ENCODE measurements at places on chromosomes 3 and 15. TPM values are rescaled to one million over a fixed set of nuclear protein-coding genes. Genes with fewer than 3 reads are reported as not detected.
A peak's percentile ranks its signal among the peaks of the same experiment; 100 is the strongest.

DNA sequence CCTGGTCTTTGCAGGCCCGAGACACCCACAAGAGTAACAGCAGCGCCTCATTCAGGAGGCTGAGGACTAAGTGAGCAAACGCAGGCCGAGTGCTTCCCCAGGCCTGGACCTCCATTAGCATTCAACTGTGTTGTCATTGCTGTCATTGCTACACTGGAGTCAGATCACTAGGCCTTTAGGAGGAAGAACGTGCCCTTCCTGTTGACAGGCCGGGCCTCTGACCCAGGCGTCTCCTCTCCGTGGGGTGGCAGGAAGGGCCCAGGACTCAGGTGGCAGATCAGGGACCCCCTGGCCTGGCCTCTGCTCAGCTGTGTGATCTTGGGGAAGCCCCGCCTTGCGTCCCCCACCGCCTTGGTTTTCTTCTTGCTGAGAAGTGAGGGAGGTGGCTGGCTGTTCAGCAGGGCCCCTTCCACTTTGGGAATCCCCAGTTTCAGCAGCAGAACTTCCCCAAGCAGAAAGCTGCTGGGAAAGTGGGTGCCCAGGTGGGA is 19.1 kb downstream of the ZDHHC19 start:
- H3K27me3 ChIP-seq = no peaks in the 10 kb centered on the region
- H3K4me1 ChIP-seq = peaks cover 23% of the 10 kb centered on the region
- H3K4me3 ChIP-seq = peak overlapping the region; percentile 35
- peak overlapping the region; percentile 93 for H3K27ac ChIP-seq

The NR1I2 gene
- 0.33 TPM for total RNA-seq

The TGM5 gene
- not detected for total RNA-seq

- H3K4me3 ChIP-seq = no peak overlapping the region
- H3K36me3 ChIP-seq = peaks cover 8% of the 10 kb centered on the region
- H3K27ac ChIP-seq = no peak overlapping the region
Observed at GRCh38 chr15:68526269-68526668, 52.5 kb upstream of the CORO2B start.

GRCh38 chr3:49871531-49872153 is 1.9 kb upstream of the CAMKV start:
- H3K4me1 ChIP-seq = no peaks in the 10 kb centered on the region
- peaks cover 31% of the 10 kb centered on the region for H3K27me3 ChIP-seq
- no peak overlapping the region for H3K4me3 ChIP-seq
- DNase-seq = no peak
- no peak overlapping the region for H3K27ac ChIP-seq
- H3K36me3 ChIP-seq = no peaks in the 10 kb centered on the region

DNA sequence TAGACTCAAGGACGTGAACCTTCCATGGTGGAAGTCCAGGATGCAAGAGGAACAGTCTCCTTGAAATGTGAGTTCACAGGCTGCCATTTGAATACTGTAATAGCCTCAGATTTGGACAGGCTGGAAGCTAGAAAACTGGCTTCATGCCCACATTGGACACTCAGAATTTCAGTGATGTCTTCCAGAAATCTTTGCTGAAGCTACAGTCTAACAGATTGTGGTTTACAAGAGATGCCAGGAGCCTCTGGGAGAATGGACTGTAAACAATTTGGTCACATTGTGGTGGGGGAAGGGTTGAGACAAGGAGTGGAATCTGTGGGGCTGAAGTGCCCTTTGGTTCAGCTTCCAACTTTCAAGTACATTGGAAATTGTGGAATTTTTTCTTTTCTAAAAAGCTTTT is 252.0 kb upstream of the PROK2 start:
- peaks cover 3% of the 10 kb centered on the region for H3K36me3 ChIP-seq
- H3K4me1 ChIP-seq = peaks cover 2% of the 10 kb centered on the region
- DNase-seq = no peak
- H3K27ac ChIP-seq = no peak overlapping the region
- peaks cover 4% of the 10 kb centered on the region for H3K27me3 ChIP-seq
- H3K4me3 ChIP-seq = no peak overlapping the region

The SCN11A gene
- 0.11 TPM for total RNA-seq

GRCh38 chr3:186255703-186256331 is 106.2 kb downstream of the DGKG start:
- H3K4me1 ChIP-seq = peaks cover 16% of the 10 kb centered on the region
- no peak overlapping the region for H3K4me3 ChIP-seq
- H3K36me3 ChIP-seq = no peaks in the 10 kb centered on the region
- no peak overlapping the region for H3K27ac ChIP-seq
- peaks cover 4% of the 10 kb centered on the region for H3K27me3 ChIP-seq

- DNase-seq = no peak
- no peaks in the 10 kb centered on the region for H3K27me3 ChIP-seq
- no peak overlapping the region for H3K4me3 ChIP-seq
- no peaks in the 10 kb centered on the region for H3K36me3 ChIP-seq
- H3K4me1 ChIP-seq = no peaks in the 10 kb centered on the region
- no peak overlapping the region for H3K27ac ChIP-seq
Observed at GRCh38 chr3:154549391-154549790, 119.4 kb upstream of the GPR149 start.

DNA sequence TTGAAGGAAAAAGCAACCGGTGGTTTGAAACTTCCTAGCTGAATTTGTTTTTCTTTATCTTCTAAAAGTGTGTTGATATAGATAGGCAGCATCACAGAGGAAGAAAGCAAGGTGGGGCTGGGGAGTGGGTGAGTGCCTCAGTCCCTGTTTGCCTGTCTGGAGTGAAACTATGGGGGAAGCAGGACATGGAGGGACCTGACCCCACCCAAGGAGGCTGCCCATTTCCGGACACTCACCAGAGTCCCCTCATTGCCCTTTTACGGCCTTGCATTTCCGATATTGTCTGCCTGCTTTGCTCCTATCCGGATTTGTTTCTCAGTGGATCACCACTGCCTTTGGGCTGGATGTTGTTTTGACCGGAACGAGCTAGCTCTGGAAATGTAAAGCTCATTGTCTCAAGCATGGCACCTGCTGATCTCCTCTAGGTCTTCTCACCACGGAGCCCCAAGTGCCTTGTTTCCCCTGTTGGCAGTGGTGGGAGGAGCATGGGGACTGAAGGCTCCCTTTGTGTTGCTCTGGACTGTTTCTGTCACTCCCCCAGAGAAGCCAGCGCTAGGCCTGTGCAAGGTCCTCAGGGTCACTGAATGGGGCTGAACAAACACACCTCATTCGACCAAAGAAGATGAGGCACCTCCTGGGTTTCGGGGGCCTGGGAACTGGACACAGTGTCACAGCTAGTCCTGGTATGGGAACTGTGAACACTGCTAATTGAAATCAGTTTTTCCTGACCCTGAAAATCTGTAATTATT is 7.0 kb downstream of the CLDN11 start:
- H3K27ac ChIP-seq = no peak overlapping the region
- no peaks in the 10 kb centered on the region for H3K36me3 ChIP-seq
- H3K27me3 ChIP-seq = peaks cover 23% of the 10 kb centered on the region
- peaks cover 14% of the 10 kb centered on the region for H3K4me1 ChIP-seq
- DNase-seq = no peak
- no peak overlapping the region for H3K4me3 ChIP-seq

The NPAP1 gene
- total RNA-seq = not detected

The RFT1 gene
- total RNA-seq = 32.2 TPM

DNA sequence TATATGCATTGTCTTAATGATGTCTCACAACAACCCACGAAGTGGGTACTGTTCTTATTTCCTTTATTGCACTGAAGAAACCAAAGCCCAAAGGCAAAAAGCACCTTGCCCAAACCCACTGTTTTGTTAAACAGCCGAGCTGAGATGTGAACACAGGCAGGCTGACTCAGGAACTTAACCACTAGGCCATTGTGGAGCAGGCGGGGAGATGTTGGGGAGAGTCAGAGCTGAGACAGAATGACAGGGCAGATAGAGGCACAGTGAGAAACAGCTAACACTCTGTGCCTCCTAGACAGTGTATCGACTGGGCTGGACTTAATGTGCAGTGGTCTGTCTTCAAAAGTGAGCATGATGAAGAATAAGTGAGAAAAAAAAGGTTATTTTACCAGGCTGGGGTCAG is 56.5 kb downstream of the RPLP1 start:
- DNase-seq = no peak
- H3K27me3 ChIP-seq = peaks cover 7% of the 10 kb centered on the region
- H3K4me3 ChIP-seq = no peak overlapping the region
- no peak overlapping the region for H3K27ac ChIP-seq

DNA sequence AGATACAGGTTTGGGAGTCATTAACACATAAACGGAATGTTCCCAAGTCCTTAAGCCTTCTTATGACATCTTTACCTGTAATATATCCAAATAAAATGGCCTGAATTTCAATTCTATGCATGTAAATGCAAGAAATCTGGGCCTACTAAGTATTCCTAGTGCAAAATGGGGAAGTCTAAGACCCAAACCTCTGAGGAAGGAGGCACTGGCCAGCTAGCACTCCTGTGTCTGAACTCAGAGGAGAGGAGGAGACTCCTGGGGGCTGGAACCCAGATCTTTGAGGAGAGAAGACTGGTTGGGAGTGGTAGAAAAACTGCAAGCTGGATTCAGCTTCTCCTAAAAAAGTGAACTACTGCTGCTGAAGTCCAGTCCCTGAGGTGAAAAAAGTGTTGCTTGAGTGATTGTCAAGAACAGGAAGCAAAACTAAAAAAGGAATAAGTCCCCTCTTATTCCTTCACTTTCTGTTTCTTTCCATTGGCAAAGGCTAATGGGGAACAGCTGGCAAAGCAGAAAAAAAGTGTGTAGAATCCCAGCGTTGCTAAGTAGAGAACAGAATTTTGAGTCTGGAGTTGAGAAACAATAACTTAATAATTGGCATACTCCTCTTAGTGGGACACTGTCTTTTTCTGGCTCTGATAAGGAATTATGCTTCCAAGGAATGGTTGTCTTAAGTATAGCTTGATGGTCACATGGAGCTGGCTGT is 54.8 kb upstream of the ATP2C1 start:
- H3K36me3 ChIP-seq = no peaks in the 10 kb centered on the region
- H3K27ac ChIP-seq = no peak overlapping the region
- H3K4me3 ChIP-seq = no peak overlapping the region
- H3K4me1 ChIP-seq = peaks cover 3% of the 10 kb centered on the region
- peaks cover 3% of the 10 kb centered on the region for H3K27me3 ChIP-seq
- DNase-seq = no peak

- no peak for DNase-seq
- H3K27me3 ChIP-seq = no peaks in the 10 kb centered on the region
- H3K4me1 ChIP-seq = peaks cover 29% of the 10 kb centered on the region
- peaks cover 43% of the 10 kb centered on the region for H3K36me3 ChIP-seq
- H3K4me3 ChIP-seq = no peak overlapping the region
- H3K27ac ChIP-seq = no peak overlapping the region
Observed at GRCh38 chr3:71463617-71464016, 119.9 kb downstream of the FOXP1 start.

- H3K36me3 ChIP-seq = no peaks in the 10 kb centered on the region
- no peaks in the 10 kb centered on the region for H3K27me3 ChIP-seq
- peaks cover 4% of the 10 kb centered on the region for H3K4me1 ChIP-seq
- no peak overlapping the region for H3K4me3 ChIP-seq
Observed at GRCh38 chr15:92617549-92618520, 37.7 kb downstream of the FAM174B start.

DNA sequence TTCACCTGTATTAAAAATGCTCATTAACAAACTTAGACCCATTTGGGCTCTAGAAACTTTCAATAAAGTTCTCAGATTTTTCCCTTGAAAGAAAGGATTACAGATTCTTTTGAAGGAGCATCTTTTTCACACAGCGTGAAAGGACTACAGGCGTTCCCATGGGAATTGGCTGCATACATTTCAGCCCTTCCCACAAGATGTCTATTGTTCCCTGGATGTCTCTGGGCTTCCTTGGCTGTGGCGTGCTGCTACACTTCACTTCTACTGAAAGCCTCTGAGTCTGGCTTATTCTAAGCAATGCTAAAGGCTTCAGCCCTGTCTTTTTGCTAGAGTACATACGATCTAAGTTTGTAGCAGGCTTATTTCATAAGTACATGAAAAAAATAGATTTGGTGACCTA is 1.4 kb downstream of the VEPH1 start:
- H3K36me3 ChIP-seq = no peaks in the 10 kb centered on the region
- H3K4me3 ChIP-seq = no peak overlapping the region
- no peak for DNase-seq
- H3K27ac ChIP-seq = no peak overlapping the region
- H3K4me1 ChIP-seq = peaks cover 13% of the 10 kb centered on the region

- DNase-seq = no peak
- no peaks in the 10 kb centered on the region for H3K36me3 ChIP-seq
Observed at GRCh38 chr15:100930306-100930848, 11.2 kb downstream of the LRRK1 start.

GRCh38 chr15:48190932-48191573 is 412 bp upstream of the CTXN2 start:
- peaks cover 5% of the 10 kb centered on the region for H3K4me1 ChIP-seq
- peak; percentile 68 for DNase-seq
- H3K27ac ChIP-seq = no peak overlapping the region
- no peak overlapping the region for H3K4me3 ChIP-seq

The MYRIP gene
- total RNA-seq = not detected

DNA sequence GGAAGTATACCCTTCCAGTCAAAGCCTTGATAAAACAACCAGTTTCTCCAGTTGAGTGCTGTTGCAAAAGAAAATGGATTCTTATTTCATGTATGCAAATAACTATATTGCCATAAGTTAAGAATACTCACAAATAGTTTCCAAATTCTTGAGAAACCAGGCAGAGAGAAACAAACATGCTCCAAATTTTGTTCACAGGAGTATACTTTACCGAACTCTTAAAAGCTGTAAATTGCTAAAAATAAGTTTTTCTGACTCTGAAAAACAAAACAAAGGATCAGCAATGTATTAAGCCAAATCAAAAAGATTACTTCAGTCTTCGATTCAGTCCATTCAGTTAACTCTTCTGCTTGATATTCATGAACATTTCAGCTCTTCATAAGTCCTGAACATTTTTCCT is 646.5 kb downstream of the MCTP2 start:
- no peak for DNase-seq
- no peaks in the 10 kb centered on the region for H3K4me1 ChIP-seq
- no peak overlapping the region for H3K4me3 ChIP-seq
- H3K27ac ChIP-seq = no peak overlapping the region

The NR1D2 gene
- 20.2 TPM for total RNA-seq

DNA sequence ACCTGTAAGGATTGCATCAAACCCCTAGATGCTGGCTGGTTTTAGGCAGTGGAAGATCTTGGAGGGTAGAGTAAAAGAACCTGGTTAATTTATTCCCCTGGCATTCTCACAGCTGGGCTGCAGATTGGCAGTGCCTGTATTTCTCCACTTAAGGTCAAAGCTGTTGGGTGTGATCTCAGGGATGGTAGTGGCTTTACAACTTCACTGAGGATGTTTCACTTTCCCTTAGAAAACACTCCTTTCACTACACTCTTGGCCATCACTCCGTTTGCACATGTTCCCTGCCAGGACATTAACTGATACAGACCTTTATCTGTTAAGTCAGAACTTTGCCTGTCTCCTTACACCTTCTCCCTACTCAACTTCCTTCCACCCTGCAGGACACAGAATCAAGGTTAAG is 779.1 kb upstream of the SEMA6D start:
- H3K4me3 ChIP-seq = no peak overlapping the region
- no peak for DNase-seq
- H3K27ac ChIP-seq = no peak overlapping the region
- H3K4me1 ChIP-seq = no peaks in the 10 kb centered on the region
- no peaks in the 10 kb centered on the region for H3K36me3 ChIP-seq
